Frontal cortex (tissue), 4 donors: ENCODE measurements at places on chromosomes 1 and 21.

DNA sequence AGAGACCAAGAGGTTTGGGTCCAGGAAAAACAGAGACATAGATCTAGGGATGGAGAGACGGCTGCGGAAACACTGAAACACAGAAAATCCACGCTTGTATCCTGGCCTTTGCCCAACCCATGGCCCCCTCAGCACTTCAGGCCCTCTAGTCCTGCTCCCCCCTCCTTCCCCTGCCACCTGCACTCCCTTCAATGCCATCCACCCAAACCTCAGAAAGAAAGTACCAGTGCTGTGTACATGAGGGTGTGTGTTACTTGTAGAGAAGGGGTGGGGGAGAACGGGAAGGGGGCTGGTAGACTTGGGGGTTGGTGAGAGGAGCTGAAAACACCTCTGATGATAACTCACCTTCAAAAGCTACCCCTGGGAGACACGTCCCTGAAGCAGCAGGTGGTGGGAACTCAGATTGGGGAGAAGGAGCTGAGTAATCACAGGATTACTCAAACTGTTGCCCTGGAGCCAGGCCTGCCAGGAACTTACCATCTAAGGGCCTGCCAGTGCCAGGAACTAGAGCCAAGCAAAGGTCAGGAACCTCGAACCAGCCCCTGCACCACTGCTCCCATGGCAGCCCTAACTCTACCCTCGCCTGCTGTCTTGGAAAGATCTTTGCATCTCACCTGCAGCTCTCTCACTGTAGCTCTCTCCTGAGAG is 11.5 kb downstream of the RORC start:
- no peak for DNase-seq

DNA sequence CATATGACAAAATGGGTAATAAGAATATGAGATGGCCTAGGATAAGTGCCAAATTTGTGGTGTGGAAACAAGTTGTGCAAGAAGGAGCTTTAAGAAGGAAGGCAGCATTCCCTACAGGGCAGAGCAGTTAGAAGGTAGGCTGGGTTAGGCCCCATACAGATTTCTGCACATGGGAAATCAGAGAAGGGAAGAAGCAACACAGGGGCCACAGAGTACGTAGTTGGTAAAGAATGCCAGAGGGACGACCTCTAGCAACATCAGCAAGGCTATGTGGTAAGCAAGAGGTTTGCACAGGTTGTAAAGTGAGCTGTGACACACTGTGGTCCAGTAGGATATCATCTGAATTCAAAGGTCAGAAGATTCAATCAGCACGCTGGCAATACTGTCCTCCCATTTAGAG is 765.6 kb upstream of the B3GALT2 start:
- DNase-seq = no peak

DNA sequence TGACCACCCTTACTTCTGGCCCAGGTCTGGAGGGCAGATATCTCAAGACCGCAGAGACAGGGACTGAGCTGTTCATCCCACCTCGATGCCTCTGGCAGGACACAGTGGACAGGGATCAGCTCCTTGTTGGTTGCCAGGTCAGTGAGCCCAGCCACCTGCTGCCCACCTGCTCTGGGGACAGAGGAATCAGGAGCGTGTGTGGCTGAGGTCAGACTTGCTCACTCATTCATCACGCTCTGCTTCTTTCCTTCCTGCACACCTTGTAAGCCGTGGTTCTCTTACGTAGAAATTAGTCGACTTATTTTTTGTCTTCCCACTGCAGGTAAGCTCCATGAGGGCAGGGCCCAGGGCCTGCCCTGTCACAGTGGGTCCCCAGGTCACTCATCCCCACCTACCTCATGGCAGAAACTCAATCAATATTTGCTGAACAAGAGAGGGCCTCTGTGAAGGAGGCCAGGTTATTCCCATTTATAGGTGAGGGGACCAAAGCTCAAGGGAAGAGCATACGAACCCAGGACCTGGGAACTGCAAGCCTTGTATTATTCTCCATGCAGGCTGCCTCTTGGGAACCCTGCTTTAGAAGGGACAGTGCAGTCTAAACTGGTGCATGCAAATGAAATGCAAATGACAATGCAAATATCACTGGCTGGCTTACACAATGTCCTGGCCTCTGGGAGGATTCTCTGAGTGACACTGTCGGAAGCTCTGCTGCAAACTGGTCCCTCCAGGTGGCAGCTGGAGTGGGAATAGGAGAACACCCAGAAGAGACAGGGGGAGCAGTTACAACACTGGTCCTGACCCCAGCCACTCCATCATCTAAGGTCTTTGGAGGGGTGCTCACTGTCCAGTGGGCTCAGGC is 58.4 kb upstream of the PAX7 start:
- no peak for DNase-seq

- DNase-seq = no peak
Measured at GRCh38 chr1:14606632-14607031, 8.1 kb downstream of the KAZN start.

DNA sequence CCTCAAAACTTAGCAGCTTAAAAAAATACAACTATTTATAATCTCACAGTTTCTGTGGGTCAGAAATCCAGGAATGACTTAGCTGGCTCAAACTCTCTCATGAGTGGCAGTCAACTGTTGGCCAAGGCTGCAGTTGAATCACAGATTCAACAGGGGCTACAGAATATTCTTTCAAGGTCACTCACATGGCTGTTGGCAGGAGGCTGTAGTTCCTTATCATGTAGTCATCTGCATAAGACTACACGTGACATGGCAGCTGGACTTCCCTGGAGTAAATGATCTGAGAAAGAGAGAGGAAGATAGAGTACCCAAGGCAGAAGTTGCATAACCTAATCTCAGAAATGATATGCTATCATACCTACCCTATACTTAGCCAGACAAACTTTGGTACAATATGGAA is 75.2 kb upstream of the TSPAN2 start:
- DNase-seq = no peak

- no peak for DNase-seq
Measured at GRCh38 chr1:34876406-34876805, 16.9 kb upstream of the SMIM12 start.
